Chondrocyte (in vitro differentiated cells): ENCODE measurements at places on chromosomes 3 and 15.

GRCh38 chr3:112503304-112503972 is 4.2 kb upstream of the BTLA start:
- DNase-seq, result no peak

DNA sequence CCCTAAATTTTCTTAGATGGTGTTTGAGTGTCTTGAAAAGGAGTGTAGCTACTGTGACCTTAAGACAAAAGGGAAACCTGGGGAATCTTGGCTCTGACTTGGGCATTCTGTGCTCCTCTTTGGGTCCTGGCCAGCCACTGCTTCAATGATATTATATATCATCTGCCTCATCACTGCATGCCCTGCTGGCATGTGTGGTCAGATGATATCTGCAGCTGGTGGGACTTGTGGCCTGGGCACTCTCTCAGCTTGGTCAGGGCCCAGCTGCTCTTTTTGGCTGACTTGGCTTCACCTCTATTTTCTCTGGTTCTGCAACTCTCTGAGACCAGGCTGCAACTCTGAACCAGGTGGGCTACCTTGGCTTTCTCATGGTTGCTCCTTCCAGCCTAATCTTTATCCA is 446.1 kb upstream of the RARB start:
- DNase-seq, result no peak

DNA sequence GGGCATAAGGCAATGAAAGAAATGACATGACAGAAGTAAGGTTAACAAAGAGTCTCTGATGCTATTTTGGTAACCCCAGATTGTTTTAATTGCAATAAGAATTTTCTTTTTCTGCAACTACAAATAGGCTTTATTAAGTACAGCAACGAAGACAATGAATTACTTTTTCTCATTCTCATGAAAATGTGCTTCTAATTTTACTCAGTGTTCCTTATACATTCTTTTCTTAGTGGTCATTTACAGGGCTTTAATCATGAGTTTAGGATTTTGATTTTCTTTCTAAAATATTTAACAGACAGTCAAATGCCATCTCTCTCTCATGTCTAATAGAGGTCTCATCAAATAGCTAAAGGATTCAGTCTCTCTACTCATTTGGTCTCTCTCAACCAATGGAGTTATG is 452.1 kb downstream of the RAP2B start:
- DNase-seq, result no peak

DNA sequence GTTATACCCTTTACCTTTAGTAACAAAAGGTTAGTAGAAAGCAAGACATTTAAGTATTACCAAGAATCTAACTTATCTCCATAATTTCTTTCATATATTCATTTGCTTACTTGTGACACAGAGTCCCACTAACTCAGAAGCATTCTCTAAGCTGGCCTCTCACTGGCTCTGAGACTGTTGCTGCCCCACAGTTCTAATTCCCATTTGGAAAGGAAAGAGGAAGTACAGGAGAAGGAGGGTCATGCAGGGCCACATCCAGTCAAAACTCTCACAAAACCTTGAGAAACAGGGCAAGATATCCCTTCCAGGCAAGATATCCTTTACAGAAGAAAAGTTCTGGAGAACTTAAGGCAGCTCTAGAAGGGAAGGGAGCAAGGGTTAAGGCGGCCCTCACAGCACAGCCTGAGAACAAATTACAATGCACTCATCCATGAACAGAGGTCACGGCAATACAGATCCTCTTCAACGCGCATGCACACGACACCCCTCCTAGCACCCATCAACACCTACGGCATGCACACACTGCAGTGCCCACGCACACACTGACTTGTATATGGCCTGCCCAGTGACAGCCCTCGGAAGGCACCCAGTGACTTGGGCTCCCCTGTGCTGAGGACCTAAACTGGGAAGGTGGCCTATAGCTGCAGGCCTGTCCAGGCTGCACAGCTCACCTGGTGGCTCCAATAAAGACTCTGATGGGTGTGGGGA is 13.0 kb upstream of the MYO5C start:
- DNase-seq, result no peak

DNA sequence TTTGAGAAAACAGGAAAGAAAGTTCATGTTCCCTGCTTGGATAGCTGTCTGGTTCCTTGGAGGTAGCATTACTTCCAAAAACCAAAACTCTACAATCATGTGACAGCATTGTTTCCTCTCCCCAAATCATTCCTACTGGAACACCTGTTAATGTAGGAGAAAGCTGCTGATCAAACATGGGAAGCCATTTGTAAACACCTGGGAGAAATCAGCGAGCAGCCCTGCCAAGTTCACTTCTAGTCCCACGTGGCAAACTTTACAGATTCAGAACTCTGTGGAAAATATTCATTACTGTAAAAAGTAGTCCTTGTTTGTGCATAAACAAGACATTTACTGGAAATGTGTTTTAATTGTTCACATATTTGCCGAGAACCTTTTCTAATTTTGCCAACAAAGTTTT is 275.5 kb upstream of the AZI2 start:
- no peak for DNase-seq

DNA sequence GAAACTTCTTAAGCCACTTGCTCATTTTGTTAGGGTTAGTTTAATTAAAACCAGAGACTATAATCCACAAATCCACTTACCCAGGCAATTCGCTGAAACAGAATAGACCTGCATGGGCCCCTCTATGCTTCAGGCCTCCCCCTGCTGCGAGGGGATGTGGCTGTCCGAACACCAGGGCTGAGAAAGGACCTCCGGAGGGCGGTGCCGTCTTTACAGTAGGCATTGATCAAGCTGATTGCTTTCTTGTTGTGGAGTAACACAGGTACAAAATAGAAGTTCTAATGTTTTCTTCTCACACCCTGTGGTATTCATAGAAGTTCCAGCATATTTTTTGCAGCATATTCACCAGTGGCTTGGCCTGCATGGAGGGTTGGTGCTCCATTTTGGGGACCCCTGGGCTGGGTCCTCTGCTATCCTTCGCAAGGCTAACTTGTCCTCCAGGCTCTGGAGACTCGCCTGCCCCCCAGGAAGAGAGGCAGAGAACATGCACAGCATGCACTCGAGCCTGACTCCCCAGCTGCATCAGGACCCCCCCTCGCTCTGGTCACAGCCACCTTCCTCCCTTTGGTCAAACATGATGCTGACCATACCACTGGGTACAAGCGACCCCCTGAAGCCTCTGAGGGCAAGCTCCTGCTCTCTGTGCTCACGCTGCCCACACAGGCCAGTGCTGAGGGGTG is 55.3 kb downstream of the TPRA1 start:
- DNase-seq, result no peak

GRCh38 chr15:88204584-88204983 is 52.0 kb downstream of the NTRK3 start:
- no peak for DNase-seq

DNA sequence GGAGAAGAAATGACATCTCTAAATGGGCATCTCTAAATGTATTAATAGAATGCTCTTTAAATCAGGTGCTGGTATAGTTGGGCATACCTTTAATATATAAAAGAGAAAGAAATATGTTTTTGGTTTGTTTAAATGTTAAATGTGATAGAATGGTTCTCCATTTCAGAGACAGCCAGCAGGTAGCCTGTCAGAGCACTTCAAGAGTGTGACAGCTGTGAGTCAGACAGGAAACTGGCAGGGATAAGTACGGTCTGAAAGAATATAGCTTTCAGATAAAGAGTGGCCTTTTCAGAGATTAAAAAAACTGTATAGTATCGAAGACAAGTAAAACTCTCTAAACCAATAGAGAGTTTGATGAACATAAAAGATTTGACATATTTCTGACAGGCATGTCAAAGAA is 654.1 kb downstream of the IGSF11 start:
- no peak for DNase-seq

DNA sequence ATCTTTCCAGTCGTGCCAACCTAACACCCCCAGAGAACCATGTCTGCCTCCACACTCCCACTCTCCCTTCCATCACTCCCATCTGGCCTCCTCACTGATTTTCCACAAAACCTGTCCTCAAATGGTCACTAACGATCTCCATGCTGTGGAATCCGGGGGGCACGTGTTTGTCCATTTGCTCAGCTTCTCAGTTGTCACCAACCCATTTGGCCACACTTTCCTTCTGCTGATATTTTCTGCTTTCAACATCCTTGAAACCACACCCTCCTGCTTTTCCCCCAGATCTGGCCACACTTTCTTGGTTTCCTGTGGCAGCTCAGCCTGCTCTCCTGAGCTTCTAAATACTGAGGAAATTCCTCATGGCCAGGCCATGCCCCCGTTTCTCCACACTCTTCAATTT is 257.2 kb upstream of the NSMCE3 start:
- no peak for DNase-seq

DNA sequence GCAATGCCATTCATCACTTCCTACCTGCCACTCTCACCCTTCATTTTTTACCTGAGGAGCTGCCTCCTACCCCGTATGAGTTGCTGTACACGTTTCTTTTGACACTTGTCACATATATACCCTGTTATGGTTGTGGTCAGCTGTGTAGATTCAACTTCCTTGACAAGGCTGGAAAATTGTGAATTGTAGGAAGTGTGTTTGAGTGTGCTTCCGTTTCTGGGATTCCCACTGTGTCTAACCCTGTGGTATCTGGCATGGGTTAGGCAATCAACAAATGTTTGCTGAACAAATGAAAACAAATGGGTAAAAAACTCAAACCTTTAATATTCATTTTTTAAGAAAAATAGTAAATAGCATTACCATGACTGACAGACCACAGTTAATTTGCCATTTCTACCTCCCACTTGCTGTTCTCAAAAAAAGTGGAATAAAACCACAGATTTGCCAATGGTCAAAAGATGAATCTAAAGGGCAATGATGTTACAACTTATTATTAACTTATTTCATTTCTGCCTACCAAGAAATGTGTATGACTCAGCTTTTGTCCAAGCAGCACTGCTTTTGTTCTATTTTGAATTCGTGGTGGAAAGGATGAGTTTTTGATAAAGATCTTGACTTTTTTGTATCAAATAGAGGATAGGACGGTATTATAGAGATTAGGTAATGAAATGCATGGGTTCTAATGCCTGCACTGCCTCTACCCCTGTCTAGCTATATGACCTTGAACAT is 404.6 kb downstream of the LPP start:
- DNase-seq, result no peak

GRCh38 chr15:33021806-33022389 is 172.6 kb downstream of the FMN1 start:
- DNase-seq, result no peak

DNA sequence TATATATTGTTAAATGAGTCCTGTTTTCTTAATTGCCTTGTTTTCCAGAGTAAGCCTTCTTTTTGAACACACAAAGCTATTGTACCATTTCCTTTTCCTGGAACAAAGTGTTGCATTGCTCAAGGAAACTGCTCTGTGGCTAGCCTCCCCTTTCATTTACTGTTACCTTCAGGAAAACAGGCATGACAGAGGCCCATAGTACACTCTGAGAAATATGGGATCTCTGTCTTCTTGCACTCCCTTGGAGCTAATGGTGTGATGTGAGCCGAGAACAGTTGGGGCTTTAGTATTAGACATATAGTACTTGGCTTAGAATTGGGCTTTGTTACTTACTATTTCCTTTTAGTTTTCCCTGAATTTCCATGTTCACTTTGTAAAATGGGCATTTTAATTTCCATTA is 193.7 kb downstream of the GHSR start:
- DNase-seq, result no peak

GRCh38 chr3:137347132-137347531 is 389.3 kb downstream of the IL20RB start:
- no peak for DNase-seq

GRCh38 chr3:52094571-52095485 is 38.5 kb upstream of the DUSP7 start:
- peak; percentile 43 for DNase-seq

DNA sequence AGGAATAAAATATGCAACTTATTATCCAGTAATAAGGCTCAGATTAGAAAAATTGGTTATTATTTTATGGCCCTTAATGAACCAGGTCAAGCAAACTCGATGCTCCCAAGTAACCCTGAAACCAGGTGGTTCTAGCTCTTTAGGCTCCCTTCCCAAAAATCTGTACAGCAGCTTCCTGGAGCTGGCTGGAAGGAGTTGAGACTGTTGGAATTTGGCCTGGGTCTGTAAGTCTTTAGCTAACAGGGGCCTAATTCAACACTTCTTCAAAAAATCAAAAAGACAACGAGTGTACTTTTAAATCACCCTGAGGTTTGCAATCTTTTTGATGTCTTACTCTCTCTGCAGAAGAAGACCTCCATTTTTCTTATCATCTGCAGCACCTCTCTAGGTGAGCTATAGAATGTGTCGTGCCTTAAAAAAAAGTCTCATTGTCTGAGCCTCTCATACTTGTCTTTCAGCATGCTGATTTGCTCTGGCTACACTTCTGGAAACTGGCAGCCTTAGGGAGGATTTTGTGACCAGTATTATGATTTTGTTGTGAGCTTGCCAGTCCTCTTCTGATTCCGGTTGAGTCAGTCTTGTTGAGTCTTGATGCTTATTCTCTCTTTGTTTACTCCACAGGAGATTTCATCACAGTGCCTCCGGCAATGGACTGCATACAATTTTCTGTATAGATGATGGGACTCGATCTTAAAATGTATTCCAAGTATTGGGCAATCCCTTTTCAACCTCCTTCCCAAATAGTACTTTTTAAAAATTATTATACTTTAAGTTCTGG is 235.0 kb upstream of the KBTBD8 start:
- no peak for DNase-seq

GRCh38 chr3:131705558-131706051 is 202.8 kb upstream of the MRPL3 start:
- no peak for DNase-seq

DNA sequence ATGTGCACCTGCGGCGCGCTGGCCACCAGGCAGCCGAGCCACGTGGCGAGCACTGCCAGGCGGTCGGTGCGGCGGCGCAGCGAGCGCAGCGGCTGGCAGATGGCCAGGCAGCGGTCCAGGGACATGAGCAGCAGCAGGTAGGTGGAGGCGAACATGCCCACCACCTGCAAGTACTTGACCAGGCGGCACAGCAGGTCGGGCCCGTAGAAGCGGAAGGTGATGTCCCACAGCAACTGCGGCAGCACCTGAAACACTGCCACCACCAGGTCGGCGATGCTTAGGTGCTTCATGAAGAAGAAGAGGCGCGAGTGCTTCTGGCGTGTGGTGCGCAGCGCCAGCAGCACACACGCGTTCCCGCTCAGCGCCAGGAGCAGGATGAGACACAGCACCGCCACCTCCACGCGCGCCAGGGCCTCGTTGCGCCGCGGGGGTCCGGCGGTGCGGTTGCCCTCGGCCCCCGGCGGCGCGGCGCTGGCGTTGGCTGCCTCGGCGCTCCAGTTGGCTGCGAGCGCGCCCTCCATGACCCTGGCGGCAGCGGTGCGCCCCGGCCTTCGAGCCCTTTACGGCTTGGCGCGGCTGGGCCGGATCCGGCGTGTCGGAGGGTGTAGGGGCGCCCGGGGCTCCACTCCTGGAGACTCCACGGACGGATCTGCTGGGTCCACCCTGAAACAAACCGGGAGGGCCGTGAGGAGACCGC is 1.6 kb downstream of the OXTR start:
- no peak for DNase-seq

GRCh38 chr15:45456212-45457106 is 66.1 kb downstream of the SLC30A4 start:
- DNase-seq, result no peak

GRCh38 chr15:98286200-98286599 is 325.7 kb downstream of the ARRDC4 start:
- no peak for DNase-seq

GRCh38 chr3:101847328-101847727 is 2.0 kb upstream of the NFKBIZ start:
- no peak for DNase-seq
